ENCODE measurements at places on chromosomes 12 and 14. TPM values are rescaled to one million over a fixed set of nuclear protein-coding genes. Genes with fewer than 3 reads are reported as not detected.

DNA sequence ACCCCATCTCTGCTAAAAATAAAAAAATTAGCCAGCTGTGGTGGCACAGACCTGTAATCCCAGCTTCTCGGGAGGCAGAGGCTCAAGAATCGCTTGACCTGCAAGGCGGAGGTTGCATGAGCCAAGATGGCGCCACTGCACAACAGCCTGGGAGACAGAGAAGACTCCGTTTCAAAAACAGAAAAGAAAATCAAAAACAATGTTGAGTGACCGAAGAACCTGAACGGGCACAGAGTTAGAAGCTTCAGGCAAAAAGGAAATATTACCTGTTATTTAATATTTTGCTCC, 3.5 kb downstream of the GLT1D1 start:
- H3K4me1 ChIP-seq, result no peaks in the 10 kb centered on the region
- H3K36me3 ChIP-seq, result no peaks in the 10 kb centered on the region
- H3K4me3 ChIP-seq, result no peak overlapping the region

DNA sequence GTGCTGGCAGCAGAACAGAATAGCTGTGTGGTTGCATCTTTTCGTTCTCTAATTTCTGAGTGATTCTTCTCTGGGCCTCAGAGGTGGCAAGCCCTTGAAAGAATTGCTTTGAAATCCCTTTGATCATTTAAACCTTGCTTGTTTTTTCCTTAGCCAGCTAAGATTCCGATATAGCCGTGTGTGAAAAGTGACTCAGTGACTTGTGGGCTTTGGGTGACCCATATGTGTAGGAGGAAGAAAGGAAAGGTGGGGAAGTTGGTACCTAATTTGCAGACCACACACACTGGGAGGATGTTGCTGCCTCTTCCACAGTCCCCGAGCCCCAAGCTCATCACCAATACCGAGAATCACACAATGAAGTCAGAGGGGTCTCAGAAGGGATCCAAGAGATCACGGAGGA, 18.8 kb downstream of the SLC24A4 start:
- no peak for DNase-seq
- no peaks in the 10 kb centered on the region for H3K36me3 ChIP-seq
- no peaks in the 10 kb centered on the region for H3K4me1 ChIP-seq
- peaks cover 8% of the 10 kb centered on the region for H3K27me3 ChIP-seq
- H3K27ac ChIP-seq, result no peak overlapping the region

- no peaks in the 10 kb centered on the region for H3K27me3 ChIP-seq
- DNase-seq, result no peak
- H3K4me1 ChIP-seq, result no peaks in the 10 kb centered on the region
- no peak overlapping the region for H3K4me3 ChIP-seq
- H3K27ac ChIP-seq, result no peak overlapping the region
These were observed 133.7 kb downstream of the PRIMA1 start for GRCh38 chr14:93654599-93654998.

GRCh38 chr14:75307700-75308379, 29.2 kb downstream of the FOS start:
- H3K27ac ChIP-seq, result no peak overlapping the region
- H3K36me3 ChIP-seq, result no peaks in the 10 kb centered on the region
- H3K27me3 ChIP-seq, result no peaks in the 10 kb centered on the region
- H3K4me3 ChIP-seq, result no peak overlapping the region

The RNASE2 gene
- not detected for total RNA-seq

The CBX5 gene
- 130 TPM for total RNA-seq
